Stimulated activated CD8-positive, alpha-beta memory T cell treated with anti-CD3 and anti-CD28 coated beads, Interleukin-7, amount 100 ng/mL, for 48 hours (primary cell): ENCODE measurements at places on chromosomes 6 and 20.
A peak's percentile ranks its signal among the peaks of the same experiment; 100 is the strongest.

- no peak for DNase-seq
Observed at GRCh38 chr6:31765559-31765909, 3.1 kb downstream of the SAPCD1 start.

DNA sequence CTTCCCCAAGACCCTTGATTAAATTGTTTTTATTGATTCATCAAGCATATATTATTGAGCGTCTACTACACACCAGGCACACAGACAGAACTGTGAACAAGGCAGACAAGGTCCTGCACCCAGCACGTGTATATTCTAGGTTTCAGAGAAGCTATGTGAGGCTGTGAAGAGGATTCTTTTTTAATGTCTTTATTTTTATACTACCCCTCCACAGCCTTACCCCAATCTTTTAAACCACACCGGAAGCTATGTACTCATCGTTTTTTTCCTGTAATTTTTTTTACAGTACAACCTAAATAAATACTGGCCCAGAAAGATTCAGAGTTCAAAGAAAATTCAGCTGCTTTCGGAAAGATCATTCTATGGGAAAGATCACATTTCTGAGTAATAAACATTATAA is 10.0 kb downstream of the SGK1 start:
- no peak for DNase-seq

DNA sequence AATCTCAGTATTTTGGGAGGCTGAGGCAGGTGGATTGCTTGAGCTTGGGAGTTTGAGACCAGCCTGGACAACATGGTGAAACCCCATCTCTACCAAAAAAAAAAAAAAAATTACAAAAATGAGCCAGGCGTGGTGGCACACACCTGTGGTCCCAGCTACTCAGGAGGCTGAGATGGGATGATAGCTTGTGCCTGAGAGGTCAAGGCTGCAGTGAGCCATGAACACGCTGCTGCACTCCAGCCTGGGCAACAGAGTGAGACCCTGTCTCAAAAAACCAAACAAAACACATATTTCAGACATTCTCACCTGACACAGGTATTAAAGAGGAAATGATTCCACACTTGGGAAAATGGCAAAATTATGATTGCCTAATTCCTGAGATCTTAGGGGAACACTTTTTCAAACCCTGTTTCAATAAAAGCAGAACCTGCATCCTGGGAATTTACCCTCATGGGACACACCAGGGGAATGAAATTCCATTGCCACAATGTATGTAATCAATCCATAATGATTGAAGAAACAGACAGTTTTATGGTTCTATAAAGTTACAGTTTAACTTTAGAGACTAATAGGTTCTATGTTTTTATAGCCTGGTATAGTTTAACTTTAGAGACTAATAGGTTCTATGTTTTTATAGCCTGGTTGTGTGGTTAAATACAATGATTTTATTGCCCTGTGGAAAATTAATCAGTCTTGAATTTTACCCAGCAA is 29.6 kb upstream of the DNAAF9 start:
- DNase-seq, result no peak

- DNase-seq, result no peak
Observed at GRCh38 chr6:133540361-133540760, 299.2 kb downstream of the EYA4 start.

GRCh38 chr6:16719488-16719887 is 41.8 kb downstream of the ATXN1 start:
- DNase-seq, result no peak

GRCh38 chr6:38095054-38095453 is 275.5 kb downstream of the ZFAND3 start:
- DNase-seq, result no peak

GRCh38 chr6:84453499-84453898 is 226.1 kb upstream of the CEP162 start:
- DNase-seq, result no peak

- DNase-seq, result no peak
Observed at GRCh38 chr6:4364172-4364571, 228.8 kb upstream of the ECI2 start.

DNA sequence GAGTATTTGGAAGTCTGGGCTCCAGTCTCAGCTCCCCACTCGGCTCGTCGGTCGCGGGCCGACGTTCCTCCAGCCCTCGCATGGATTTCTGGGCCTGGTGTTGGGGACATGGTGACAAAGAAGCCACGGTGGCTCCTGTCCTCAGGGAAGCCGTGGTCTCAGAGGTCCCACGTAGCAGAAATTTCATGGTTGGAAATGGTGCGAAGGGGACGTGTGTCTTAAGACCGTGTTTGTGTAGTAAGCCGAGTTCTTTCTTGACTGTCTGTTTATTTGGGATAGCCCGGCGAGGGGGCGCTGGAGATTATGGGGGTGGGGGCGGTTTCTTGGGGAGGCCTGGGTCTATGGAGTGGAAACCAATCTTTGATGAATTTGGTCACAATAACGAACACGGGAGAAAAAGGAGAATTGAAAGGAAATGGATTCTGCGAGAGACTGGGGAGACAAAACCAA is 23.5 kb upstream of the MAP3K7 start:
- no peak for DNase-seq

- no peak for DNase-seq
Observed at GRCh38 chr6:21900730-21901129, 307.2 kb downstream of the SOX4 start.

DNA sequence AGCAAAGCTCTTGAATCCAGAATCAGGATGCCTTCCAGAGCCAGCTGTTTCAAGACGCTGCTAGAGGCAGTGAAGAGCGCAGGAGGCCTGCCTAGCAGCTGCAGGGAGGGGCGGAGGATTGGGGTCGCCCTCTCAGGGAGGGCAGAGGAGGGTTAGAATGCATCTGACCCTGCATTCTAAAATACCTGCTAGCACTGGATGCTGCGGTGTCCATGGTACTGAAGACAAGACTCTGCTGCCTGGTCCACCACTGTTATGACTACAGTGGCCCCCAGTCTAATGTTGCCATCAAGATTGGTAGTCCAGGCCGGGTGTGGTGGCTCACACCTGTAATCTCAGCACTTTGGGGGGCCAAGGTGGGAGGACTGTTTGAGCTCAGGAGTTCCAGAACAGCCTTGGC is 193.7 kb upstream of the PROKR2 start:
- no peak for DNase-seq

DNA sequence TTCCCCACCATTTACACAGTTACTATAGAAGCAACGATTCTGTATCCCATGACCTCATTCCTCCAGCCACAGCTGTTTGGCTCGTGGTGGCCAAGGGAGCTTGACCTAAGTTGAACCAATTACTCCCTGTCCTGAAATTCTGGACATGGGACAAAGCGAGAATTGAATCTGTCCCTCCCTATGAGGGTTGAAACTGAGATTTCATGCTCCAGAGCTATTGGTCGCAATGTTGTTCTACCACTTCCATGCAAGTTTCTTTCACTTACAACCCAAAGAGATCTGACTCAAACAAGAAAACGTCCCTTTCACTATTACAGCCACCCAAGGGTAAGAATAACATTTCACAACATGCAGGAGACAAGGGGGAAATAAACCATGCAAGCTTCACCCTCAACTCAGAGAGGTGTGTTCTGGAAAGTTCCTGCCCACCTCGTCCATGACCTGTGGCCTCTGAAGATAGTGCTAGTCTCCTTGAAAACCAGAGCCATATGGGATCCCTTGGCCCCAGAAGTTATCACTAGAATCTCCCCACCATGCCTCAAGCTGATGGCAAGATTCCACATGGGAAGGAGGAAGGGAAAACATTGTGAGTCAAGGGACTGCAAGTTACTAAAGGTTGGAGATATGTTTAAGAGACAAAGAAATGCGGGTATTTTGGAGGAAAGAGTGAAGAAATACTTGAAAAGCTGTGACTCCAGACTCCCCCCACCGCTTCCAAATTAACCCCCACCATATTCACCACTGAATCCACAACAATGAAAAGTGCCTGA is 74.5 kb upstream of the SRSF6 start:
- DNase-seq, result no peak

- no peak for DNase-seq
Observed at GRCh38 chr6:146027586-146028251, 1.1 kb upstream of the GRM1 start.

DNA sequence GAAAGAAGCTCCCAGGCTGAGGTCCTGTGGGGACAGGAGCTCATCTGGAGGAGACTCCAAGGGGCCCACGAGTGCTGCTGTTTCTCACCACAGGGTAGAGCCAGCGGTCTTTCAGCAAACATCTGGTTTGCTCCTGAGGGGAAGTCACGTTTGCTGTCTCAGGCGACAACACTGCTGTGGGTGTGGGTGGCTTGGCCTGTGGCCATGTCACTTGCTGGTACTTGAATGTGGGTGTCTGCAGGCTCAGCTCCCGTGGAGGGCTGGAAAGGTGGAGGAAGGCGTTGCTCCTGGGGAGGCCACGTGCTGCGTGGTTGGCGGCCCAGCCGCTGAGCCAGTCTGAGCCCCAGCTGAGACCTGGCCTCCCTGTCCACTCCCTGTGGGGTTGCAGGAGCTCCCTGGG is 52.8 kb upstream of the MPC1 start:
- no peak for DNase-seq

DNA sequence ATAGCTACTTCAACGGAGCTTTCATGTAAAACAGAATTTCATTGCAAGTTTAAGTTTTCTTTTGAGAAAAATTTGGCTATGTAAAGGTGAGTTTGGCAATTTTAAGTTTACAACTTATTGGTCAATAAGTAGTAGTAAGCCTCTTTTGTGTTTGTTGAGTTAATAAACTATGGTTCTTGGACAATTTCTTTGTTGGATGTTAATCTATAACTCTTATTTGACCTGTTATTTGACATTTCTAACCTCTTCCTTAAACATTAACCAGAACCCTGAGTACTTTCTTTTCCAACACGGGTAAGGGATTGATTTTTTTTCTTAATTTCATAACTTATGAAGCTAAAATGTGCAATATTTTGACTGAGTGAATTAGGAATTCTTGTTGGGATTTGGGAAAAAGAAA is 354.4 kb downstream of the PRKN start:
- DNase-seq, result no peak

GRCh38 chr6:1481286-1481685 is 91.9 kb downstream of the FOXF2 start:
- no peak for DNase-seq

- DNase-seq, result no peak
Observed at GRCh38 chr6:41581381-41581991, 35.3 kb downstream of the FOXP4 start.

GRCh38 chr6:14380086-14380820 is 262.7 kb downstream of the CD83 start:
- no peak for DNase-seq

DNA sequence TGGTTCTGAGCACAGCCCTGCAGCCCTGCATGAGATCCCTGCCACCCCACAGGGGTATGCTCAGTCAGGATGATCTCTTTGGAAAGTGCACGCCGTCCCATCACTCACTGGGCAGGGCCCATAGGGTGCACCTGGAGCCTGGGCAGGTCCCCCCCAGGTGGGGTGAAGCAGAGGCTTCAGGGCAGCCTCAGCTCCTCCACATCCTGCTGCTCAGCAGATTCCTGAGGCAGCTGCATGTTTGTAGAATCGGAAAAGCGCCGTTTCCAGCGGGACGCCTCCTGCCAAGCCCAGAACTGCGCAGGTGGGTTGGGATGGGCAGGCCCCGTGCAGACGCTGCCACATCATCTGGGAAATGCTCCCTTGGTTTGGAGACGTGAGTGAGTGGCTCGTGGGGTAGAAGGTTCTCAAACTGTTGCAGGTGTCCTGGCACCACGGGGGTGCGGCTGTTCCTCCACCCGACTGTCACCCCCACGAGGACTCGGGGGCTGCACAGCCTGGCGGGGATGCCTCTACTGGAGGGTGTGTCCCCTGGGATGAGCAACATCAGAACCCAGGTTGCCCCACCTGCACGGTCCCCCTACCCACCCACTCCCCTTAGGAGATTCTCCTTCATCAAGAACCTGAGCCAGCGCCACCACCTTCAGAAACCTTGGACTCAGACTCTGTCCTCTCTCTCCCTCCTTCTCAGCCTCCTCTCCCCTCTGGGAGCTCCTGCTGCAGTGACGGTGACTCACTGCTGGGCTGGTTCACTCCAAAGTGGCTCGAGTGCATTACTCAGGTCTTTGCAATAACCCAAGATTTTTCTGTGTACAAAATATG is 334.1 kb downstream of the TAF4 start:
- DNase-seq, result no peak

DNA sequence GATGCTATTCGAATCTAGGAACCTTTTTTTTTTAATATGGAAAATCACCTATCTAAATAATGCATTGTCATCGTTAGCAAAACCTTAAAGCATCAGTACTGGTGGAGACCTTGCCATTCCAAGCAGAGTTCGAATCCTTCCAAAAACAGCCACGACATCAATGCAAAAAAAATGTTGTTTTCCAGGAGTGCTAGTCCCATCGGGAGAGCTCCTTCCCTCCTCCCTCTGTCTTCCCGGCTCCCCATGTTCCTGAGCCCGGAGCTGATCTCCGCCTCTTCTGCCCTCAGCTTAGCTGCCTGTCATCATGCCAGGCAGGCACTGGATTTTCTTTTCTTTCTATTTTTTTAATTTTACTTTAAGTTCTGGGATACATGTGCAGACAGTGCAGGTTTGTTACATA is 153.6 kb upstream of the QKI start:
- DNase-seq, result no peak

DNA sequence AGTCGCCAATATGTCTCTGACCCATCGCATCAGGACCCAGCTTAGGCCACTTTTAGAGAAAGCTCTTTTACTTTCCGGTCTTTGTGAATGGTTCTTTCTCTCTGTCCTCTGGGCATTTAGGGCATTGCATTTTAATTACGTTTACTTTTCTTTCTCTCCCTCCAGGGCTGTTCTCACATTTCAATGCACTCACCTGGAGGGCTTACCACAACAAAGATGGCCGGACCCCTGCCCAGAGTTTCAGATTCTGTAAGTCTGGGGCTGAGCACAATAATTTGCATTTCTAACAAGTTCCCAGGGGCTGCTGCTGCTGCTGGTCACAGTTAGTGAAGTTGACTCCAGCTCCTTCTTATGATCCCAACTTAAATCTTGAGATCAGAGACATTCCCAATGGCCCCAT is 3.0 kb downstream of the ANKRD66 start:
- DNase-seq, result no peak

- DNase-seq, result no peak
Observed at GRCh38 chr6:85404564-85405174, 45.2 kb upstream of the NT5E start.

DNA sequence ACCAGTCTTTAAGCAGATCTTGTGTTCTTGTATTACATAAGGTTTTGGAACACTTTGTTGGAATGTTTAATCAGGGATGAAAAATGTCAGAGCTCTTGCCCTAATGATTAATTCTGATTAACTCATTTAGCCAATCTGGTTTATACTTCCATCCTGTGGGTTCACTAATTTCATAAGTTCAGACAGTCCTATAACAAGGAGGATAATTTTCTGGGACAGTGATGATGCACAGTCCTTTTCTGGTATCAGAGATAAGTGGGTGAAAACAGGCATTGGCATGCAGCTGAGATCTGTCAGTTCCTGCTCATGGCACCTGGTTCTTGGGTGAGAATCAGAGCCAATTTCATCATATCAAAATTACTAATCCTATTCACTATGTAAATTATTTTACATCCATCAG is 125.0 kb upstream of the LAMA2 start:
- no peak for DNase-seq

DNA sequence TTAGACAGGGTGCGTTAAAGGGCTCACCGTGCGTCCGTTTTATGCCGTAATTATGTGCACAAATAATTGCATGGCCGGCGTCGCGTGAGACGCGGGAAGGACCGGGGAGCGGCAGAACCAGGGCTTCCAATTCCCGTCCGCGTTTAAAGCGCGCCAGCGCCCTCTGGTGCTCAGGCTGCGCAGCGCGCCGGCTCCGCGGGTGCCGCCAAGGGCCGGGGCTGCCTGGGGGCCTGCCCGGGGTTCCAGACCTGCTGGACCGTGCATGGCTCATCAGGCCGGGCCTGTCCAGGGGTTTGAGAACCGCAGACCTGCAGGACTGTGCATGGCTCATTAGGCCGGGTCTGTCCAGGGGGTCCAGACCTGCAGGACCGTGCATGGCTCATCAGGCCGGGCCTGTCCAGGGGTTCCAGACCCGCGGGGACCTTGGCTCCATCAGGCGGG is 369.0 kb downstream of the THBS2 start:
- DNase-seq, result peak; percentile 56
